ENCODE measurements at places on chromosomes 4 and X. TPM values are rescaled to one million over a fixed set of nuclear protein-coding genes. Genes with fewer than 3 reads are reported as not detected.

- DNase-seq = no peak
These were observed 587 bp downstream of the TIMM8A start for GRCh38 chrX:101347859-101348451.

- no peak for DNase-seq
These were observed 220.4 kb upstream of the RADX start for GRCh38 chrX:106391284-106391911.

DNA sequence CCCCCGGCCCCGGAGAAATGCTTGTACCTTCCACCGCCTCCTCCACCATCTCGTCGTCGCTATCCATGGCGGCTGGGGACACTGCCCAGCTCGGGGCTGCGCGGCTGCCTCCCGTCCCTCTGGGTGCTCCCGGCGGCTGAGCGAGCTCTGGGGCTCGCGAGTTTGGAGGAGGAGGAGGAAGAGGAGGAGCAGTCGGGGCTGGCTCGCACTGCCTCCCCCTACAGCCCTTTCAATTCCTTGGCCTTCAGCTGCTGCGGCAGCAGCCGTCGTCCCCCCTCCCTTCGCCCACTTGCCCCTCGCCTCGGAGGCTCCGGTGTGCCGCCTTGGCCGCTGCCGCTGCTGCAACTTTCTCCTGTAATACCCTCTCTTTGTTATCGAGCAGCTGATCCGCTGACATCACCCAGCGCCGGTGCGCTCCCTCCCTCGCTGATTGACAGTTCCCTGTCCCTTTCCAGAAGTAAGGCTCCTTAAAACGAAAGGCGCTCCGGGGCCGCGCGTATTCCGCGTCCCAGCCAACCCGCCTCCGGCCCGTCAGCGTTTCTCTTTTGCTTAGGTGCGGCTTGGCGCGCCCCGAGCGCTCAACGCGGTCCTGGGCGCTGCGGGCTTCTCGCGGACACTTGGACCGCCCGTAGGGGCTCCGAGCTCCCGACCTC, at the start of gene SETD7:
Gene SETD7 (minus strand): TSS at position 149 of the 653 bp plus-strand sequence. CDS start 82 bp downstream, at position 67.
- DNase-seq = peak; percentile 80

DNA sequence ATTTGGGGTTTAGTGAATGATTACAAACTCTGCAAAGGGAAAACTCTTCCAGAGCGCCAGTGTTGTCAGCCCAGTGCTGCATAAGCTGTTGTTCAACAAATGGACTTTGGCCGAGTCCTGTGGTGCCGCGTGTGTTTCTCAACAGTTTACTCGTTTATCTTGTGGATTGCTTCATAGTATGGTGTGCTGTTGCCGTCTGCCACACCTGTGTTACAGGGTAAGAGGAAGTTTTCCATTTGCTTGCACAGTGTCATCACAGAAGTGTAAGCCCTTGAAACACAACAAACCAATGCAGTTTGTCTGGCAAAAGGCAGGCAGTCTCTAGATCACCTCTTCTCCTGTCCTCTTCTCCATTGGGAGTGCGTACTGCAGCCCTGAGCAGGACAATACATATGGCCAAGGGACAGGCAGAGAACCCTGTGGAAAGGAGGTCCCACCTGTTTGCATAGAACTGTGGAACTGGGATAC, 66.3 kb downstream of the DCUN1D4 start:
- DNase-seq = no peak

The ANXA3 gene
- total RNA-seq = 8.6 TPM
